GM18507 (cell line): ENCODE measurements at places on chromosomes 12 and 14.

DNA sequence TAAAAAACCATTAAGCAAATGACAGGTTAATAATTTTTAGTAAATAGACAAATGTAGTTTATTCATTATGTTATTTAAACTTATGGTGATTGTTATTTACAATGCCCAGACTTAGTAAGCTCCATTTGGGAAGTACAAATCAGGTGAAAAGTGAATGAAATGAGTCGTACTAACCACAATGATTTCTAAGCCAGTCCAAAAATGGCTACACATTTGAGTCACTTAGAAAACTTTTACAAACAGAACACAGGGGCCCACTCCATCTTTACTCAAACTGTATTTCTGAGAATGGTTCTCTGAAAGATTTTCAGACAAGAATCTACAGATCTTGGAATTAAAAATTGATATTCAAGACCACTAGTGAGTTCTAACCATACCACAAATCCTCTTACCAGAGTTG, 653.3 kb upstream of the MIS18BP1 start:
- no peak for DNase-seq

GRCh38 chr12:95543305-95543704, 8.0 kb downstream of the USP44 start:
- no peak for DNase-seq

DNA sequence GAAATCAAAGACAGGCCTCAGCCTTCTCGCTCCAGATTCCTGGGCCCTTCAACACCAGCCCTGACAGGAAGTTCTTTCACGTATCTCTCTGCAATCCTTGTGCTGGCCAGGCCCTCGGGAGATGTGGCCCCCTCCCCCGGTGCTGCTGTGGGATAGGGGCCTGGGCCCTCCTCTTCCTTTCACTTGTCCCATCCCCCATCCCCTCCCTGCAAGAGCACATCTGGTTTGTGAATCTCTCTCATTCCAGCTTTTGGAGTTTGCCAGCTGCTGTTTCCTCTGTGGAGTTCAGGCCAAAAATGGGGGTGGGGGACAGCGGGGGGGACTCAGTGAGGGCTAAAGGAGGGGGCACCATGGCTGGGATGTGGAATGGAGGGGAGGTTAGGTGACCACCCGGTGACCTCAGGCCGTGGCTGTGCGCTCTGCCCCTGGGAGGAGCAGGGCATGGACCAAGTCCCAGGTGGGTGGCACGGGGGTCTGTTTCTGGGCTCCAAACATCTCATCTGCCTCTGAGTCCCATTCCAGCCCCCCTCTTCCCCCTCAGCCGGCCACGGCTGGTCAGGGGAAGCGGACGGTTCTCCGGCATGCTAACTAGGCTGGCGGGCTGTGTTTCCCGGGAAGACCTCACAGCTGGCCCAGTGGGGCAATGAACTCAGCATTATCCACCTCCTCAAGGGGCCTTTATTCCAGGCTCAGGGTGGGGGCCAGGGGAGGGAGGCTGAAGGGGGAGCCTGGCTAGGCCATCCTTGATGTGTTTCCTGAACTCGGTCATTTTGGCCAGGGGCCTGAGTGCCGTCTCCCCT, 7.4 kb downstream of the LRP1 start:
- no peak for DNase-seq

GRCh38 chr12:70695361-70696023, 58.3 kb upstream of the PTPRB start:
- DNase-seq = no peak

GRCh38 chr14:69066396-69067171, 86.3 kb downstream of the DCAF5 start:
- no peak for DNase-seq

GRCh38 chr12:13079440-13079906, 24.0 kb downstream of the GSG1 start:
- no peak for DNase-seq

DNA sequence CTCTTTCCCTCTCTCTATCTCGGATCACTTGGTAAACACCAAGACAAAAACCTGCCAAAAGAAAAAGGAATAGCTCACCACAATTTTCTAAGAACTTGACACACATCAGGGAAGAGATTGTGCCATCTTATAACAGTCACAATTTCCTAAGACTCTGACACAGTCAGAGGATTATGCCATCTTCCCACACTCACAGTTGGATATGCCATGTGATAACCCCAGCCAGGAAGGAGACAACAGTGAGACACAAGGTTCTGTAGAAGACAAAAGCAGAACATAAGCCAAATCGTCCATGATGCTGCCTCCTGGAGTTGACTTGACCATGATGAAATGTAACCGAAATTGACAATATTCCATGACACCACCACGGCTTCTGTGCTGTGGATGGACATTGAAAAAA, 2.8 kb upstream of the CLEC9A start:
- no peak for DNase-seq
